ENCODE measurements at places on chromosomes 5 and 9.

DNA sequence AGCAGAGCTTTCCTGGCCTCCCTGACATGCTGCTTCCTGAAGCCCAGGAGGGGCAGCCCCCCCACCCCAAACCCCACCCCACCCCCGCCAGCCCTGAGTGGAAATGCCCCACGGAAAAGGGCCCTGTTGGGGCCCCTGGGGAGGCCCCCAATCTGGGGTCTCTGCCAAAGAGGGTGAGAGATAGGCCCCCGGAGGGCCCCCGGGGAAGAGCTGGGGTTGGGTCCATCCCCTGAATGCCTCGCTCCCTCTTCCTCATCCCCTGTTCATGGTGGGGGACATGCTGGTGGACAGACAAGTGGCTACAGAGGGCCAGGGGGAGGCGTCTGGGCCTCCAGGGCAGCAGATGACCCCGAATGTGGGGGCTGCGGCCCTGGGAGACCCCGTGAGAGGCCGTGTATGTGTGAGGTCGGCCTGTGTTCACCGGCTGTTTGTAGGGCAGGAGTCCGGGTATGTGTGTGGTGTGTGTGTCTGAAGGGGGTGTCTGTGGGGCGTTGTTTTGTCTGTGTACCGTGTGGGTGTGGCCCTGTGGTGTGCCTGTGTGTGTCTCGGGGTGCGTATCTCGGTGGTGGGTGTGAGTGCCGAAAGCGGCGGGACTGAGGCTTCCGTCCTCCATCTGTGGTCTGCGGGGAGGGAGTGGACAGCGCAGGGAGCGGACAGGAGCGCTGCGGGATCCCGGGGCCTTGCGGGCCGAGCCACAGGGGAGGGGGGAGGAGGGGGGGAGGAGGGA lies 11.3 kb downstream of the C9orf50 start:
- peak; percentile 74 for DNase-seq

DNA sequence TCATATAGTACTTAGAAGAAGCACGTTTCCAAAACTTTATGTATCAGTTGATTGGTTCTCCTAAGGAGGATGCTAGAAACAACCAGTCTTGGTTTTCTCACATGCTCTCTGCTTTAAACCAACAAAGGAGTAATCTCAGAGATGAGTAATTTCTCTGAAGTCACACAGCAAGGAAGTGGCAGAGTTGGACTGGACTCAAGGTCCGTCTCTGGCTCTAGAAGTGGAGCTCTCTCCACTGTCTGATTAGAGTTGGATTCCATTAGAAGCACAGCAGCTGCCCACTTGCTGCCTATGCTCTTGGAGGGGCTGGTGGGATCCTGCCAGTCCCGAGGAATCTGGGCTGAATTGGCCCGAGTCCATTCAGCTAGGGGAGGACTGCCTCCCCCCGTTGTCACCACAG lies 21.0 kb downstream of the RALGPS1 start:
- DNase-seq = no peak

GRCh38 chr9:5388026-5388819 lies 48.5 kb upstream of the RLN1 start:
- no peak for DNase-seq

GRCh38 chr9:89754193-89754592 lies 149.4 kb downstream of the GADD45G start:
- no peak for DNase-seq

GRCh38 chr9:37385286-37385685 lies 37.2 kb upstream of the GRHPR start:
- DNase-seq = no peak

DNA sequence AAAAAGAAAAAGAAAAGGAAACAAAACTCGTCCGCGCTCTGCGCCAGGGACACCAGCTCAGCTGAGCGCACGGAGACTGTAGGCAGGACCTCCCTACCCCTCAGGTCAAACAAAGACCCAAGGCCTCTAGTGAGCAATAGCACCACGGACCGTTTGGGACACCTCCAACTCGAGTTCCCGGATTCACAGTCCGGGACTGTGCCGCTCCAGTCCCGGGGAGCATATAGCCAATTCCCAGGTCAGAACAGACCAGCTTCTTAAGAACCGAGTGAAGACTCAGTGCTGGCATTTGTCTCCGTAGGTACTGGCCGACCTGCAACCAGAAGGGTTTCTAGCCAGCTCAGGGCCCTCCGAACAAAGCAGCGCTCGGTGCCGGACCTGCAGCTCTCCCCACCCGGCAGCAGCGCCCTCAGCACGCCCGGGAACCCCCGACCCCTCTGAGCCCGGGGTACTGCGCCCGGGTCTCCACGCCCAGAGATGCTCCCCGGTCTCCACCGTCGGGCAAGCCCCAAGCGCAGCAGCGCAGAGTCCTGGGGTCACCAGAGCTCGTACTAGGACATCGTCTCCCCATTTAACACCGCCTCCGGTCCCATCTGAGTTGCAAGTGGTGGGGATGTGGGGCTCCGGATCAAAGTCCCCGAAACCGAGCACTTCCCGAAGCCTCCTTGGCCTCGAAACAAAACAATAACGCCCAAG lies 591 bp downstream of the ABCA1 start:
- peak; percentile 70 for DNase-seq

DNA sequence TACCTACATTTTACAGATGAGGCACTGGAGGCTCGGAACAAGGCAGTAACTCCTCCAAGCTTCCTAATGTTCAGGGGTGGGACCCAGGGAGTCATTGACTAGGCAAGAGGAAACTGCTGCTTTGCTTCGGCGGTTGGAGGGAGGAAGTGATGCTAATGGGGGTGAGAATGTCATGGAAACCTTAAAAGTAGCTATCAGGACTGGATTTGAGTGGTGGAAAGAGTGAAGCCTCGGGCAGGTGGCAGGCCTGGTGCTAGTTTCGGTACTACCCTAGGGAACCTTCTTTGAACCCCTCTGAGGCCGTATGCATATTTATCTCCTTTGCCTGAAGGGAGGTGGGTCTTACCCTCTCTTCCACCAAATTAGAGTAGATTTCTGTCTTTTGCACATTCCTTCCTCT lies 1.6 kb downstream of the BSPRY start:
- DNase-seq = peak; percentile 48

DNA sequence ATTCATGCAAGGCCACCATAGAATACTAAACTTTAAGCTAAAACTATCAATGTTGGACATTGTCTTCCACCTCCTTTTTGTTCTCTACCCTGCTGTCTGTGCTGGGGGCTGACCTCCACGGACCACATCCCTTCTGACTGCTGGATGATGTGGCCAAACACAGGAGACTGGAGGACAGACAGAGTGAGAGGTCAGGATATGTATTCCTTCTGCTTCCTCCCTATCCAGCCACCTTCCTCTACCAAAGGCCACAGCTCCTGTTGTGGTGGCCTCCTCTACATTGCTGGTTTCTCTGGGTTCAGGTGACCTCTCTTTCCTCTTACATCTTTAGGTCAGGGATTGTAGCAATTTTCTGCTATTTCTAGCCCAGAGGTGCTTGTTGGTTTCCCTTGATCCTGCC lies 148.1 kb downstream of the ACTBL2 start:
- no peak for DNase-seq

- no peak for DNase-seq
Measured at GRCh38 chr5:87048156-87048555, 219.5 kb upstream of the RASA1 start.

DNA sequence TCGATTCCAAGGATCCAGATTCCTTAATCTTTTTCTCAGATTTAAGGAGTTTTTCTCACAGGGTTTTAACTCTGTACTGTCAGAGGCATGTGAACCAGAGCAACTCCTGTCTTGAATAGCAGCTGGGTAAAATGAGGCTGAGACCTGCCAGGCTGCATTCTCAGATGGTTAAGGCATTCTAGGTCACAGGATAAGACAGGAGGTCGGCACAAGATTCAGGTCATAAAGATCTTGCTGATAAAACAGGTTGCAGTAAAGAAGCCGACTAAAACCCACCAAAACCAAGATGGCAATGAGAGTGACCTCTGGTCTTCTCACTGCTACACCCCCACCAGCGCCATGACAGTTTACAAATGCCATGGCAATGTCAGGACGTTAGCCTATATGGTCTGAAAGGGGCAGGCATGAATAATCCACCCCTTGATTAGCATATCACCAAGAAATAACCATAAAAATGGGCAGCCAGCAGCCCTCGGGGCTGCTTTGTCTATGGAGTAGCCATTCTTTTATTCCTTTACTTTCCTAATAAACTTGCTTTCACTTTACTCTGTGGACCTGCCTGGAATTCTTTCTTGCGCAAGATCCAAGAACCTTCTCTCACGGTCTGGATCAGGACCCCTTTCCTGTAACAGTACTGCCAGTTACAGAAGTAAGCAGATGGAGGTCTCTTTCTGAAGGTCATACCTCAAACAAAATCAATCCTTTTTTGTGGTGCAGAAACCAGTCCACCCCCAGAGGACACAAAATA lies 87.1 kb downstream of the SLC38A9 start:
- no peak for DNase-seq

GRCh38 chr9:115972362-115972761 lies 181.2 kb upstream of the PAPPA start:
- DNase-seq = no peak

- DNase-seq = no peak
Measured at GRCh38 chr5:180067986-180068385, 3.6 kb downstream of the RNF130 start.

DNA sequence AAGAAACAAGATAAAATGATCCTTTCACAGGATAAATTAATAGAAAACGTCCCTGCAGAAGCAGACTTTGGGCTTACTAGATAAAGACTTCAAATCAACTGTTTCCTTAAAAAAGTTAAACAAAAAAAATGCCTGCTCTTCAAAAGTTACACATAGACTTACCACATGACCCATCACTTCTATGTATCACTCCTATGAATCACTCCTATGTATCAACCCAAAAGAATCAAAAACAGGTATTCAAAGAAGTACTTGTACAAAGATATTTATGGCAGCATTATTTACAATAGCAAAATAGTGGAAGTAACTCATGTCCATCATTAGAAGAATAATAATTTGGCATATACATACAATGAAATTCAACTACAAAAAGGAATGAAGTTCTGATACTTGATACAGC lies 56.3 kb upstream of the PRDM9 start:
- DNase-seq = no peak

DNA sequence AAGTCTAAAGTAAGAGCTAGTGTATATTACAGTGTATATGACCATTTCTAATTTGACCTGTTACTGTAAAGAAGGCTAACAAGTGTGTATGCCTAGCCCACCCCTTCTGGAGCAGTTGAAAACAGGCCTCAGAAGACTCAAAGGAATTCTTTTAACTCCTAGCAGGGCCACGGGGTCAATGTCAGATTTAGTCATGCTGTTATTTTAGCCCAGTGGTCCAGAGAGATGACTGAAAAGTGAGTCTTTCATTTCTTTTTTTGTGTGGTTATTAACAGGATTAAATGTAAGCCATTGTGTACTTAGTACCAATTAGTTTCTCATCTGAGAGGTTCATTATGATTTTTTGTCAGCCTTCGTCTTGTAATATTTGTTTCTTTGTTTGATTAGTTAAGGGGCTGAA lies 24.4 kb downstream of the ZCCHC7 start:
- peak; percentile 10 for DNase-seq

DNA sequence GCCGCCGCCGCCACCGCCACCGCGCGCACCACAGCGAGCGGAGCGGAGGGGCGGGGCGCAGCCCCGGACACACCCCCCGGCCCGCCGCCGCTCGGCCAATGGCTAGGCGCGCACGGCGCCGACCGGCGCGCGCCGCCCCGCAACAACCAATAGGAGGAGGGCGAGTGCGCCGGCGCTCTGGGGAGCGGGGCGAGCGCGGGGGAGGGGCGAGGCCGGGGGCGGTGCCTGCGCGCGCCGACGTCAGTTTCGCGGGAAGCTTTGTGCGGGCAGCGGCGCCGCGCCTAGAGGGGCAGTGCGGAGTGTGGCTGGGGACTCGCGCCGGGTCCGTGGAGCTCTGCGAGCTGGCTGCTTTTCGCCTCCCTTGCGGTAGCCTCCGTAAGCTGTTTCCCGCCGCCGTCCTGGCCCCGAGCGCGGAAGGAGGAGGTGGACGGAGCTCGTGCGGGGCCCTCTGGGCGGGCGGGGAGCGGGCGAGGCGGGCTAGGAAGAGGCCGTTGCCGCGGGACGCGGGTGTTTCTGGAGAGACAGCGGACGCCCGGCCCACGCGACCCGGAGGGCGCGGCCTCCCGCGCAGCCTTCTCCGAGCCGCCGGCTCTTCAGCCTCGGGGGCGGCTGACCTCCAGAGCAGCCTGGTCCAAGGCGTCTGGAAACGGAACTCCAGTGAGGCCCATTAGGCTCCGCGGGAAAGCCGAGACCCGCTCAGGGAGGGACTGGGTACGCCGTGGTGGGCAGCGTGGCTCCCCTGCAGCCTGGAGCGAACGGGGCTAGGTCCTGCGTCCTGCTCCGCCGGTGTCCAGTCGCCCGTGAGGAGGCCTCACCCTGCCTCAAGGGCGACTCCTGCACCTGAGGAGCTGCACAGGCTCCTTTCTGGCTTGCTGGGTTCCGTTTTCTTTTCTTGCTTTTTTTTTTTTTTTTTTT lies at the start of gene ZMYND19:
TSS of gene ZMYND19 (minus strand) at position 44 of the 915 bp plus-strand sequence. CDS start 249 bp downstream, outside the sequence.
- peak; percentile 97 for DNase-seq

DNA sequence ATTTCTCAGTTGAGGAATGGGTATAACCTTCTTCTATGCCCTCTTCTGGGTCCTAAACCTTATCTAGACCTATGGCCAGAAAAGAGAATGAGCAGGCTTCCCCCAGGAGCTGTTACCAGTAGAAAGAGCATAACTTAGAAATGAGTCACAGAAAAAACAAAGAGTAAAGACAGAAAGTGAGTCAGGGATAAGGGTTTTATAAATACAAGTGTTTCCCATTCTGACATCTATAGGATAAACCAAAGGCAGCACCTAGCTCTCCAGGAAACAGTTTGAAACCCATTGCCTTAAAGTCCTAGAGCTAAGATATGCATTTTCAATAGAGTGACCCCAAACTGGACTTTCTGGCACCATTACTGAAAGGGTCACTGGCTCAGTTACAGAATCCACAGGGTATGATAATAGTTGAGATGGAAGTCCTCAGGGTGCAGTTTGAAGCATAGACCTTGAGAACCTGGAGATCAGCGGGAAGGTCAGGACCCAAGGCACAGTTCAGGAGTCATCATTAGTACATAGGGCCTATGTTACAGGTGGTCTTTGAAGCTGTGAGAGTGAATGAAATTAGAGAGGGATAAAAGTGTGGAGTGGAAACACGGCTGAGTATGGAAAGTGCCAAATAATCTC lies 42.7 kb upstream of the LIFR start:
- DNase-seq = no peak

DNA sequence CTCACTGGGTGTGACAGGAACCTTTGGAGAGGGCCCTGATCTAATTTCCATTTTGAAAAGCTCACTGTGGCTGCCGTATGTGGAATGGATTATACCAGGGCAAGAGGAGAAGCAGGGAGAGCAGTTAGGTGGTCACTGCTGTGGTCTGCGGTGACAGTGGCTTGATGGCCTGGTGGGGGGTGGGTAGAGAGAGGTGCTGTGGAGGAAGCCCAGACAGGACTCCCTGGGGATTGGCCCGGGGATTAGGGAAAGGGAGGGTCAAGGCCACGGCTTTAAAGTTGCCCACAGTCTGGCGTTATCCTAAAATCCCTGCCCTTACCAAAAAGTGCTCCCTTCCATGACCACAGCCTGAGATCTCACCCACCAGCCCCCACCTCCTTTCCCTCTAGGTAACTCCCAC lies 4.7 kb downstream of the B4GALT7 start:
- no peak for DNase-seq

GRCh38 chr5:10564838-10565784 lies 1.2 kb downstream of the ANKRD33B start:
- no peak for DNase-seq
